ENCODE measurements at places on chromosomes 6 and 20. TPM values are rescaled to one million over a fixed set of nuclear protein-coding genes. Genes with fewer than 3 reads are reported as not detected.

RRAGD gene
- total RNA-seq: 7.8 TPM

CEBPB gene
- 55.2 TPM for total RNA-seq

METTL24 gene
- not detected for total RNA-seq

BTN1A1 gene
- total RNA-seq: not detected

TBXT gene
- not detected for total RNA-seq

COL11A2 gene
- 0.61 TPM for total RNA-seq

GPSM3 gene
- total RNA-seq: 82.5 TPM

- no peak for DNase-seq
These were observed 40.2 kb upstream of the GABRR1 start for GRCh38 chr6:89257346-89257745.

GRCh38 chr20:9139106-9139833, 70.4 kb downstream of the PLCB4 start:
- no peak for DNase-seq

- DNase-seq: no peak
These were observed 11.7 kb downstream of the ACSS1 start for GRCh38 chr20:25046181-25046641.

DNA sequence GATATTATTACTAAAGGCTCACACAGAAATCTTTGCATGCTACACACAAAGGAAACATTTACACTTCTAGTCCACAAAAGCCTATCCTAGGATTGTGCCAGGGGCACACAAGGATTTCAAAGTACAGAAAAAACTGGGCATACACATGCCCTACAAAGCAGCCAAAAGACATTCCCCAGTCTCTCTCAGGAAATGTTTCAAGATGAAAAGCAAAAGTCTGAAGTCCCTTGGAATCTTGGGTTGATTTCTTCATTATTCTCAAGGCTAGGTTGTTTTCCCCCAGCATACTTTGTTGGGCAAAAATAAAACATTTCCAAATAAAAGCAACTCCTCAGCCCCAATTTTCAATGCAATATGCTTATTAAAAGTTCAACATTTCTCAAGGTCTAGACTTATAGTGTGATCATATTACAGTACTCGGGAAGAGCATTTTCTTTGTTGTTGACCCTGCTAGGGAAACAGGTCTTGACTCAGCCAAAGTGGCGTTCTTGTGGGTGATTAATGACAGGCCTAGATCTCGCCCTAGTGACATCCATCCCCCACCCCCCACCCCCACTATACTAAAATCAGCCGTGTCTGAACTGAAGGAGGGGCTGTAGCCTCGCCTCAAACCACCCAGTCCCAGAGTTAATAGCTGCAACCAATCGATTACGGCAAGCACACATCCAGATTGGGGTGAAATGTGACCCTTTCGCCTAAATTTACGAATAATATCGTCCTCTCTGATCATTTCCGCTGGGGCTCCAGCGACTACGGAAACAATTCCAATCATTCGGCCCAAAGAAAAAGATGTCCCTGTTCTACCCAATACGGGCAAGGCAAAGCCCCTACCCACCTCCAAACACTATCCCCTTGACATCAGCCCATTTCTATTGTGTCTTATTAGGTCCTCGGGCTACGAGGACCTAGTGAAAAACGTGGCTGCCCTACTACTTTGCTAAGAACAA, 1.4 kb downstream of the AKIRIN2 start:
- no peak for DNase-seq

- DNase-seq: no peak
These were observed 58.0 kb downstream of the APCDD1L start for GRCh38 chr20:58457083-58457695.

GRCh38 chr20:55271371-55271770, 733.9 kb downstream of the CBLN4 start:
- no peak for DNase-seq

DNA sequence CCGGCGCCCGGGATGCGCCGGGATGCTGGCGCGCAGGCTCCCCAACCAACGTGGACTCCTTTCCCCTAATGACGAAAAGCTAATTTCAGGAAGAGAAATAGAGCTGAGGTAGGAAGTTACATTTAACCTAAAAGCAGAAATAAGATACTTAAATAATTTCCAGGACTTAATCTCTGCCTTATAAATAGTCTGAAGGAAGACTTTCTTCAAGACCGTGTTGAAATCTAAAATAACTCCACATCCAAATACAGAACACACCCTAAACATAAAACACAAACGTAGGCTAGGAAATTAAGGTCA, 1.3 kb downstream of the ASF1A start:
- no peak for DNase-seq

- DNase-seq: no peak
These were observed 75.2 kb downstream of the TAF4 start for GRCh38 chr20:61990484-61990883.

DNA sequence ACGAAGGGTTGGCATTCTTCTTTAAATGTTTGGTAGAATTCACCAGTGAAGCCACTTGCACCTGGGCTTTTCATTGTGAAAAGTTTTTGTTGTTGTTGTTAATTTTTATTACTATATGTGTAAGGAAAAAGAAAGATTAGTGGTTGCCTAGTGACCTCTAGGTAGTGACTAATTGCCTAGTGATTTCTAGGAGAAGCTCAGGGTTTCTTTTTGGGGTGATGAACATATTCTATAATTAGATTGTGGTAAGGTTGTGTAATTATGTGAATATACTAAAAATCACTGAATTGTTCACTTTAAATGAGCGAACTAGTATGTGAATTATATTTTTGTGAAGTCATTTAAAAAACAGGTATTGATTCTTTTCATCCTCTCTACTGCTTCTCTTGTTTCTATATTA, 123.8 kb upstream of the TMEM170B start:
- DNase-seq: no peak

GRCh38 chr6:73901311-73901710, 205.3 kb downstream of the CD109 start:
- no peak for DNase-seq
